Tibial nerve (tissue), 4 donors: ENCODE measurements at places on chromosomes 1 and 21. TPM values are rescaled to one million over a fixed set of nuclear protein-coding genes. Genes with fewer than 3 reads are reported as not detected.

The SLC45A1 gene
- total RNA-seq, result 5.7 TPM

The CHI3L1 gene
- not detected for total RNA-seq

DNA sequence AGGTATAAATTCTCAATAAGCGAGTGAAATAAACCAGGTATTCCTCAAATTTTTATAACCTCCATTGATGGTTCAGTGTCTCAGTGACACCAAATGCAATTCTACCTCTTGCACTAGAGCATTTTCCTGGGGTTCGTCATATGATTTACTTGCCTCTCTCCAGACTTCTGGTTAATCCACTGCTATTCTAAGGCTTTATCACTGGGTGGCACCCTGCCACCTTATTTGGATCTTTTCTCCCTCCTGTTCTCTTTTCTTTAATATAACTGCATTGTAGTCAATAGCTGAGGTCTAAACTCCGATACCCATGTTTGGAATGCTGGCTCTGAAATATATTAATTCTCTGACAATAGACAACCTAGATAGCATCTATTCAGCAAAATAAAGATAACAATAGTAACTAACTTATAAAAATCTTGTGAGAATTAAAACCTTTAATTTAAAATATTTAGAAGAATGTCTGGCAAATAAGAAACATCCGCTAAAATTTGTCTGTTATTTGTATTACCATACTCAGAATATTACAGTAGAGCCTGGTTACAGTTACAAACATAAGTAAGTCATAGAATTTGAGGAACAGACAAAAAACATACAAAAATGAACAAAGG, 436.4 kb downstream of the PLA2G4A start:
- no peak overlapping the region for H3K27ac ChIP-seq
- no peak overlapping the region for H3K4me3 ChIP-seq
- H3K36me3 ChIP-seq, result no peaks in the 10 kb centered on the region
- no peak for DNase-seq
- no peaks in the 10 kb centered on the region for H3K27me3 ChIP-seq

DNA sequence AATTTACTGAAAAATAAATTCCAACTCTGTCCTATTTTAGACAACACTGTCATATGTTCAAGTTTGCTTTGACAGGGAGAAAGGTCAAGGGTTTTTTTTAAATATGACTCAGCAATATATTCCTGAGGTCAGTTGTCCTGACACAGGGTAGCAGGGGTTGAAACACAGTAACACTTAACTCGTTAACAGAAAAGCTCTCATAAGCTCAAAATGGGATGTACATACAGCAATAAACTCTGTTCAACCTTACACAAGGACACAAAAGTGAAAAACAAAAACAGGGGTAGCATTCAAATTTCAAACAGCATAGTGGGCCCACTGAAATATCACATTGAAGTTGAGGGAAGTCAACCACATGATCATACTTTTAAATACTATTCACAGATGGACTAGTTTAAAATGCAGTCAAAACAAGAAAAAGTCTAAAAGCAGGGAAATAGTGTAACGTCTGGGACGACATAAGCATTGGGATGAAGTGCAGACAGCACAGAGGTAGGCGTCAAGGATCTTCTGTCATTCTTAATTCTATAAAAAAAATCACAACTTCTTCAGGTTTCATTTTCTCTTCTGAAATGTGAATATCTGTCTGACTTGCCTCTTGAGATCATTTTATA, 89.9 kb downstream of the SLC44A5 start:
- DNase-seq, result no peak
- no peaks in the 10 kb centered on the region for H3K36me3 ChIP-seq
- H3K27ac ChIP-seq, result no peak overlapping the region
- no peaks in the 10 kb centered on the region for H3K4me1 ChIP-seq
- no peaks in the 10 kb centered on the region for H3K27me3 ChIP-seq

The PRKACB gene
- total RNA-seq, result 17.1 TPM

The SLC9C2 gene
- total RNA-seq, result 0.21 TPM

The FAM177B gene
- not detected for total RNA-seq

The RCSD1 gene
- 10.0 TPM for total RNA-seq

DNA sequence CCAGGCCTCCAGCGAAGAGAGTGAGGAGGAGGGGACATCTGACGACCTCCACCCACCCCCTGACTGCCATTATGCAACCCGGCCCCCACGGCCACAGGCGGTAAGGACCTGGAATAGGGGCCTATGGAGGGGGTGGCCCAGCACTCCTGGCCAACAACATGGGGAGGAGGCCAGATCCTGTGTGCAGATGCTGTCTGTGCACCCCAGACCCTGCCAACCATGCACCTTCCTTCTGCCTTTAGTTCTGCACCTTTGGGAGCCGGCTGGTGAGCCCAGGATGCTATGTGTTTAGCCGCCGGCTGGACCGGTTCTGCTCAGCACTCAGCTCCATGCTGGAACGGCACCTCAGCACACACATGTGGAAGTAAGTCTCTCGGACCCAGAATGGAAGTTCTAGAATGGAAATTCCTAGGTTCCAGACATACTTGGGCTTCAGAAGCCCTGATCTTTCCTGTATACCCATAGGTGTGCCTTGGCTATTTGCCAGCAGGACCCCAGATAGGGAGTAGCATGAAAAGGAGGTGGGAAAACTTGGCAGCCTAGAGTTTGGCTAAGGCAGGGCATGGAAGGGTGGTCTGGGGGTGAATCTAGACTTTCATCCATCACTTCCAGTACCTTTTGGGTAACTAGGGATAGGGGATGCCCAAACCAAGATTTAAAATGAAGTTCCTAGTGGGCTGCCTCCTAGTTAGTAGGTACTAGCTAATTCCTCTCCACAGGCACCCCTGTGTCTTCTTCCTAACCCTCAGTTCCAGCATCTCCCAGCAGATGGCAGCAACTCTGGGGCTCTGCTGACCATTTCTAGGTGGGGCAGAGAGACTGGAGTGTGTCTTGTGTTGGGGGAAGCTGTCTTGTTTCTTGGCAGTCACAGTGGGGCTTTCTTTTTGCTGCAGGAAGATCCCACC, 3.6 kb upstream of the CYB561D1 start:
- peak; percentile 83 for DNase-seq
- no peak overlapping the region for H3K27ac ChIP-seq
- H3K4me1 ChIP-seq, result peaks cover 12% of the 10 kb centered on the region
- H3K36me3 ChIP-seq, result no peaks in the 10 kb centered on the region
- no peaks in the 10 kb centered on the region for H3K27me3 ChIP-seq

DNA sequence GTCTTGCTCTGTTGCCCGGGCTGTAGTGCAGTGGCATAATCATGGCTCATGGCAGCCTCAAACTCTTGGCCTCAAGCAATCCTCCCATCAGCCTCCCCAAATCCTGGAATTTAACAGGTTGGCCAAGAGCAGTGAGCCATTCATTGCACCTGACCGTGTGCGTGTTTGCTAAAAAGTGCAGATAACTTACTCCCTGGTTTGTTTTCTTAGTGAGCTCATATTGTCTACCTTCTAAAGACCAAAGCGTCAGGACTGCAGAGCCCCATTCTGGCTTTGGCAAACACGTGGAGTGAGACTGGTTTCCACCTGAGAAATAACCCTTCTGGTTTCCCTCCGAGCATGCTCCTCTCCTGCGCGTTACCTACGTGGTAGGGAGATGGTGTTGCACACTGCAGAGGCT, 32.2 kb upstream of the CA6 start:
- no peaks in the 10 kb centered on the region for H3K36me3 ChIP-seq
- no peak overlapping the region for H3K27ac ChIP-seq
- H3K4me1 ChIP-seq, result no peaks in the 10 kb centered on the region
- DNase-seq, result no peak
- no peaks in the 10 kb centered on the region for H3K27me3 ChIP-seq

The ACKR1 gene
- 196 TPM for total RNA-seq

DNA sequence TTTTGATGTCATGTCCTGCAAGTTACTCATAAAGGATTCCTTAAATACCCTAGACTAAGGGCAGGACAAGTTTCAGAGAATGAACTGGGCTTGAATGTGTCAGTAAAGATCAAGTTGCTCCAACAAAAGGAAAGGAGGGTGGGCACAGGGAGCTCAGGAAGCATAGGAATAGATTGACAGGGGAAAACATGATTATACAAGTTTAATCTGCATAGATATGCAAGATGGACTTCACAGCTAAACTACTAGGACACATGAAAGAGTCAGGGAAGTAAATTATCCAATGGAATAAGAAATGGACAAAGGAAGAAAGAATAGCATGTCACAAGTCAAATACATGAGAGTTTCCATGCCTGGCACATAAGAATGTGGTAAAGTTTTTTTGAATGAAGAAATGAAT, 203.9 kb upstream of the SAMSN1 start:
- H3K36me3 ChIP-seq, result no peaks in the 10 kb centered on the region
- no peaks in the 10 kb centered on the region for H3K4me1 ChIP-seq
- DNase-seq, result no peak
- H3K27ac ChIP-seq, result no peak overlapping the region
- H3K4me3 ChIP-seq, result no peak overlapping the region

DNA sequence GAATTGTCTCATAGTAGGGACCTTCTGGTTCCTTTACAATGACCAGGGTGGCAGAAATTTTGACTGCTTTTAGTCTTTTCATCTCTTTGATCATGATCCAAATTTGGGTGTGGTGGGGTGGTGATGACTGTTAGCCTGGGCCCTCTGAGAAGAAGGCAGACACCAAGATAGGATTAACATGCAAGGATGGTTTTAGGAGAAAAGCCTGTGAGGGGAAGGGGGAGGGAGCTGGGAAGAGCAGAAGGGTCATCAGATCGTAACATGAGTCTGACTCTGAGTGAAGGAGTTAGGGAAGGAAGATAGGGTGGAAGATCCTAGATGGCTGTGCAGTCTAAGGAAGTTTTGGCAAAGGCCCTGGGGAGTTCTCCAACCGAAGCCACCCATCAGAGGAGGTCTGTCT, 28.5 kb upstream of the CAMSAP2 start:
- H3K27me3 ChIP-seq, result no peaks in the 10 kb centered on the region
- H3K4me3 ChIP-seq, result no peak overlapping the region
- DNase-seq, result no peak
- H3K4me1 ChIP-seq, result no peaks in the 10 kb centered on the region
- no peak overlapping the region for H3K27ac ChIP-seq

The STPG1 gene
- total RNA-seq, result 2.6 TPM

- no peak overlapping the region for H3K4me3 ChIP-seq
- H3K27me3 ChIP-seq, result no peaks in the 10 kb centered on the region
- DNase-seq, result no peak
- H3K4me1 ChIP-seq, result peaks cover 22% of the 10 kb centered on the region
- H3K27ac ChIP-seq, result no peak overlapping the region
- H3K36me3 ChIP-seq, result no peaks in the 10 kb centered on the region
Measured at GRCh38 chr1:41672173-41672572, 187.7 kb upstream of the EDN2 start.

- no peak overlapping the region for H3K4me3 ChIP-seq
- H3K27me3 ChIP-seq, result no peaks in the 10 kb centered on the region
Measured at GRCh38 chr1:208868554-208868953, 624.4 kb upstream of the PLXNA2 start.

DNA sequence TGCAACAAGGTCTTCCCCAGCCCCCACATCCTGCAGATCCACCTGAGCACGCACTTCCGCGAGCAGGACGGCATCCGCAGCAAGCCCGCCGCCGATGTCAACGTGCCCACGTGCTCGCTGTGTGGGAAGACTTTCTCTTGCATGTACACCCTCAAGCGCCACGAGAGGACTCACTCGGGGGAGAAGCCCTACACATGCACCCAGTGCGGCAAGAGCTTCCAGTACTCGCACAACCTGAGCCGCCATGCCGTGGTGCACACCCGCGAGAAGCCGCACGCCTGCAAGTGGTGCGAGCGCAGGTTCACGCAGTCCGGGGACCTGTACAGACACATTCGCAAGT, 3.8 kb downstream of the ZBTB18 start:
- no peak overlapping the region for H3K27ac ChIP-seq
- no peak for DNase-seq
- H3K36me3 ChIP-seq, result peaks cover 5% of the 10 kb centered on the region
- no peaks in the 10 kb centered on the region for H3K4me1 ChIP-seq
- H3K27me3 ChIP-seq, result no peaks in the 10 kb centered on the region

- H3K4me3 ChIP-seq, result no peak overlapping the region
- H3K36me3 ChIP-seq, result no peaks in the 10 kb centered on the region
- no peaks in the 10 kb centered on the region for H3K4me1 ChIP-seq
- H3K27ac ChIP-seq, result no peak overlapping the region
Measured at GRCh38 chr1:17274186-17275170, 25.6 kb downstream of the PADI3 start.

DNA sequence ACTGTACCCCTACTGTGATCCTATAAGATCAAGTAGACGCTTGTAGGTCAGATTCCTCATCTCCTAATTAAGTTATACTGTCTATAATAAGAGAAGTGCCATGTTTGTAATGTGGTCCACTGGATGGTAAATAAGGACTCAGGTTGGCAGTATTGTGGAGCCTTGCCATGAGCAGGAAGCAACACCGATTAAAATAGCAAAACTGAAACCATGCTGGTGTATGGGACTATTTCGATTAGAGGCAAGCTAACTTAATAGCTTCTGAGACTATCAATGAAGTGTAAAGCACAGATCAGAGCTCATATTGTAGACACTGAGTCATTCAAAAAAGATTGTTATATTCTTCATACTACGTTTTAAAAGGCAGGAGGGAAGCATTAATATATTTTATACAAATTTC, 348.8 kb downstream of the HHAT start:
- no peak for DNase-seq
- H3K27ac ChIP-seq, result no peak overlapping the region
- peaks cover 45% of the 10 kb centered on the region for H3K36me3 ChIP-seq

The RBM11 gene
- 8.8 TPM for total RNA-seq

The CHODL gene
- total RNA-seq, result 0.21 TPM

GRCh38 chr1:169495046-169495775, 9.5 kb upstream of the SLC19A2 start:
- no peaks in the 10 kb centered on the region for H3K36me3 ChIP-seq
- no peak overlapping the region for H3K27ac ChIP-seq
- H3K27me3 ChIP-seq, result no peaks in the 10 kb centered on the region
- DNase-seq, result no peak

The FCRL1 gene
- total RNA-seq, result not detected

The CTSS gene
- total RNA-seq, result 57.7 TPM

GRCh38 chr1:18121072-18121820, 13.6 kb downstream of the IGSF21 start:
- no peak overlapping the region for H3K27ac ChIP-seq
- no peaks in the 10 kb centered on the region for H3K27me3 ChIP-seq
- H3K4me3 ChIP-seq, result no peak overlapping the region
- DNase-seq, result no peak
- no peaks in the 10 kb centered on the region for H3K4me1 ChIP-seq

DNA sequence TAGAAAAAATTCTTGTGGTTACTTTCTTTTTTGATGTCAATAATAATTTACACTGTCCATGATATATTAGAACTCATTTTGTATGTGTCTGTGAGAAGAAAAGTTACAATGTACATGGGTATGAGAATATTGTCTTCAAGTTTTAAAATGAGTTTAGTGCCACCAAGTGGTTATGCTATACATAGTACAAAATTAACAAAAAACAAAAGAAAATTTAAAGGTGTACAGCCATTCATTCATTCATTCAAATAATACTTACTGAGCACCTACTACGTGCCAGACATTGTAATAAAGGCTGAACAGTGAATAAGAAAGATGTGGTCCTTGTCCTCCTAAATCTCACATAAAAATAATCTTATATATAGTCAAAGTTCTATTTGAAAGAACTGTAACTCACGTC, 27.7 kb downstream of the UCHL5 start:
- H3K36me3 ChIP-seq, result peaks cover 11% of the 10 kb centered on the region
- no peak for DNase-seq
- no peak overlapping the region for H3K4me3 ChIP-seq
- H3K4me1 ChIP-seq, result no peaks in the 10 kb centered on the region

The OPTC gene
- not detected for total RNA-seq

- no peaks in the 10 kb centered on the region for H3K36me3 ChIP-seq
- H3K4me1 ChIP-seq, result peaks cover 18% of the 10 kb centered on the region
- peaks cover 100% of the 10 kb centered on the region for H3K27me3 ChIP-seq
- H3K27ac ChIP-seq, result peak overlapping the region; percentile 91
Measured at GRCh38 chr1:118982821-118983557, 5.2 kb downstream of the TBX15 start.

The MSTO1 gene
- 41.4 TPM for total RNA-seq

The HPDL gene
- 1.7 TPM for total RNA-seq

- no peak overlapping the region for H3K27ac ChIP-seq
- H3K36me3 ChIP-seq, result no peaks in the 10 kb centered on the region
- no peaks in the 10 kb centered on the region for H3K27me3 ChIP-seq
- DNase-seq, result no peak
Measured at GRCh38 chr1:92903765-92904164, 57.5 kb downstream of the DIPK1A start.
